Naive thymus-derived CD8-positive, alpha-beta T cell (primary cell): ENCODE measurements at places on chromosomes 1 and 21.

DNA sequence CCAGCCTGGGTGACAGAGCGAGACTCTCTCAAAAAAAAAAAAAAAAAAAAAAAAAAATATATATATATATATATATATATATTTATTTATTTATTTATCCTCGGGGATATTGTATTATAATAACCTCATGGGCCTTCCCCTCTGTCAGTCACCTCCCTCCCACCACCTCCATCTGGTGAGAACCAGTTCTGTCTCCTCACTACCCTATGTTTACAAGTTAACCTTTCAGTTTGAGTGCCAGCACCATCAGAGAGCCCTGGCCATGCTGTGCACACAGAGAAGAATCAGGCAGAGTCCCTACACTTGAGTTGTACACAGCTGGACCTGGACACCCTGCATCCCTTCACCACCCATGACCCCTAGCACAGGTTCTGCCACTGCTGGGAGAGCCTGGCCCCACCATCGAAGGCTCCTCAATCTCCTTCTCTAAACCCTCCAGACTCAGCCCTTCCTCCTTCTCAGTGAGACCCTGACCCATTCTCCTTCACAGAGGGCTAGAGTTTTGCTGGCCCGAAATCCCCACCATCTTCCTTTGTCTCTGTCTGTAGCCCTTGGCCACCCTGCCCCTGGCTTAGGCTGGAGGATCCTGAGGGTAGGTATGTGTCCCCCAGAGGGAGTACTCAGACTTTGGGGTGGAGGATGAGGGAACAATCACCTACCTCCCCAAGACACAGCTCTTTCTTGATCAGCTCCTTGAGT lies 1.2 kb downstream of the S100A5 start:
- DNase-seq, result no peak

DNA sequence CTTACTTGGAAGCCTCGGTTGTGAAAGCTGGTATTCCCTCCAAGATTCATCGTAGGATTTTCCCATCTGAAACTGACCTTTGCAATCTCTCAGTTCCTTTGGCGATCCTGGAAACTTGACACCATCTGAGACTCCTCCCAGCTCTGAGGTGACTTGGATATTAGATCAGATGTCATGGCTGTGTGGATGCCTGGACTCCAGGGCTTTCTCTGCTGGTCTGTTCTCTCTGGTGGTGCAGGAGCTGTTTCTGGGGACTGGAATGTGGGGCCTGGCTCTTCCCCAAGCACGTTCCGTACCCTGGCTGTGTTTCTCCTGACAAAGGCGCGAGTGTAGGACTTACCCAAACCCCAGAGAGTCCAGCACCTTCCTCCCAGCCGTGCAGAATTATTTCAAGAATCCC lies 252.2 kb downstream of the RPS6KC1 start:
- DNase-seq, result no peak

DNA sequence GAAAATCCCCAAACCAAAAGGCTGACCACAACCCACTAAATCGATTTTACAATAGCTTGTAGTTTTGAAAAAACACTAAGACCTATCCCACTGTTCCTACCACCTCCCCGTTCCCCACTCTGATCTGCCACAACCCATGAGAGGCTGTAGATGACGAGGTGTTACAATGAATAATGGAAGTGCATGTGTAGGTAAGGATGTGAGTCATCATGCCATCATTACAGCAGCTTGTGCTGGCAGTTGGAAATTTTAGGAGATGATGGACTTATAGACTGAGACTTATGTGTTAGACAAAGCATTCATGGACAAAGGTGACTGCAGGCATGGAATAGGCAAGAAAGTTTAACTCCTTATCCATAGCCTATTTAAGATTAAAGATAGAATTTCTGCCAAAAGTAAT lies 184.7 kb upstream of the CACYBP start:
- no peak for DNase-seq

- DNase-seq, result no peak
Observed at GRCh38 chr1:866095-866494, 57.6 kb upstream of the SAMD11 start.

DNA sequence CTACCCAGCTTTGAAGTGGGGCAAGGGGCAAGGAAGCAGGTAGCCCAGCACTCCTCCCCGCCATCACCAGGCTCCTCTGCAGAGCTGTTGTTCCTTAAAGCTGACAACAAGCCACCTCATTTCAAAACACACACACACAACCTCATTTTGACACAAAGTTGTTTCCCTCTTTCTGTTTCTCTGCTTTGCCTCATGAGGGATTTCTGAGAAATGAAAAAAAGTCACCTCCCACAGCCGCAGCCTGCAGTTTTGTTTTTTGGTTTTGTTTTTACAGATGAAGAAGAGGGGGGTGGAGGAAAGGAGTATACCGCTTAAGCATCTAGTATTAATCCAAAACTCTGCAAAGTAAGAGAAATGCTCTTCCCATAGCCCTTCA lies 12.1 kb downstream of the MCL1 start:
- DNase-seq, result peak; percentile 54

GRCh38 chr1:195939844-195940243 lies 668.4 kb downstream of the KCNT2 start:
- no peak for DNase-seq

DNA sequence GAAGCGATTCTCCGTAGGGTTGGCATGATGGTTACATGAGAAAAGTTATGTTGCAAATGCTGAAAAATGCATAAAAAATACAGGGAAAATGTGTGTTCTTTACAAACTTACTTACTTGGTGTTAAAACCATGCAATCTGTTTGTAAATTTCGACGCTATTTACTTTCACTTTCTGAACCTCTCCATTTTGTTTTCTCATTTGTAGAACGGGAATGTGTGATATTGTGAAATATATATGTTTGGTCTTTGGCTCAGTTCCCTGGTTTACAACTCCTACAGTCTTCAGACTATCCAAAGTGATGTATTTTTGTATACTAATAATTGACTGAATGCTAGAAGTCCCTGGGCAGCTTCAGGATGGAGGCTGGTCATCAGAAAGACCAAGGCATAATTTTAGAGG lies 982.3 kb downstream of the ADGRL2 start:
- DNase-seq, result no peak

DNA sequence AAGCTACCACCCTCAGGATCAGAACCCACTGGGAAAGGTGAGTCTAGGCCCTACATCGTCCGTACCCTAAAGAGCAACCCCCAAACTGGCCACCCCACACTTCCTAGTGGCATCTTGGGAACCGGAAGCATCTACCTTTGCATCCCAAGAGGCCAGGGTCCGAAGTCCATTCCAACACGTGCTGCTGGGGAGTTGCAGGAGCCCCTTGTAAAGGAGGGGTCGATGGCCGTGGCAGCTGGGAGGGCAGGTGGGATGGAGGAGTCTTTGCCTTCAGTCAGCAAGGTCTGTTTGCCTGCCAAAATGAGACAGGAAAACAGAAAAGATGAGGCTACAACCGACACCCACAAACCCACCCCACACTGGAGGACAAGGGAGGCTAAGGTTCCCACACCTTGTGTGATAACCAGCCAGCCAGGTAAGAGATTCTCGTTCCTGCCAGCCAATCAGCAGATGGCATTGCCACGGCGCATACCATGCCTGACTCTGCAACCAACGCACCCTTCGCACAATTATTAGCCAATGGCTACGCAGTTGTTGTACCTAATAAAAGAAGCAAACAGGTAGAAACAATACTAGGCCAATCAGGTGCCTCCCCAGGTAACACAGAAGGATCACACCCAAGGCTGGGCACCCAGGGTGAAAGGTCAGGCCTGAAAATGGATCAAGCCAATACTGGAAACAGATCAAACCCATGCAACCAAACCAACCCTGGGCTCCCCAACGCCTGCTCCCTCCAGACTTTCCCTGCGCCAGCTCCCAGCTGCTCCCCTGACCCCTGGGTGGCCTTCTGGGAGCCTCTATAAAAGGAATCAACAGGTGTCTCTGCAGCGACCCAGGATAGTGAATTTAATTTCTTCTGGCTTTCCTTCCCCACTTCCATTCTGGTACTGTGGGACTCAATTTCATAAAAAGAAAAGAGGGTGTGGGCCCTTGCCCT lies 35.6 kb downstream of the CASZ1 start:
- DNase-seq, result no peak
